Upper lobe of right lung (tissue), 1 donor: ENCODE measurements at places on chromosomes 2 and 18. TPM values are rescaled to one million over a fixed set of nuclear protein-coding genes. Genes with fewer than 3 reads are reported as not detected.

DNA sequence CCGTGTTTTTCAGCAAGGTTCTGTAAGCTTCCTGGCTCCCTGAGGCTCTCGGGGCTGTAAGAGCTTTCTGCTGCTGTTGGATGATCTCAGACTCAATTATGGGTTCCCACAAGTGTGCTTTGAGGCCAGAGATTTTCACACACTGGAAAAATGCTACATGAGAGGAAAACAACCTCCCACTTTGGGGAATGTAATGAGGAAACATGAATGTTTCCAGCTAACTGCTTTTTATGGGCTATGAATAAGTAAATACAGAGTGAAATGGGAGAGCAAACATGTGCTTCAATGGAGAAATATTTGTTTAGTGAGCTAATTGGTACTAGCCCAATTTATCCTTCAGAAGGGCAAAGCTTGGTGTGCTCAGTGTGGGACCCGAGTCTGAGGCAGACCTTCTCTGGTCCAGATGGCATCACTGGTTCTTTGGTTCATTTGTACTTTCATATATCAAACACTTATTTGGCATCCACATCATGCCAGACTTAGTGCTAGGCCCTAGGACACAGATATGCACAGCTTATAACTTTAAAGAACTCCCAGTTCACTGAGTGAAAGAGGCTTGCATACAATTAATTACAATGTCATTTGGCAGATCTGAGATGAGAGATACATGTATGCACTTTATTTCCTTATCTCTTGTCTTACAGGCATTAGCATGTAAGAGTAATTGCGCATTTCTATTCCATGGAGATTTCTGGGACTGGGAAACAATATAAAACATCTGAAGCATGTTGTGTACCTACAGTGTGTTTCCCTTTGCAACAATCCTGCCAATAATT is 248.8 kb downstream of the RDH14 start:
- H3K4me3 ChIP-seq, result peak overlapping the region; percentile 11
- no peak for DNase-seq
- no peaks in the 10 kb centered on the region for H3K27me3 ChIP-seq
- no peaks in the 10 kb centered on the region for H3K4me1 ChIP-seq

DNA sequence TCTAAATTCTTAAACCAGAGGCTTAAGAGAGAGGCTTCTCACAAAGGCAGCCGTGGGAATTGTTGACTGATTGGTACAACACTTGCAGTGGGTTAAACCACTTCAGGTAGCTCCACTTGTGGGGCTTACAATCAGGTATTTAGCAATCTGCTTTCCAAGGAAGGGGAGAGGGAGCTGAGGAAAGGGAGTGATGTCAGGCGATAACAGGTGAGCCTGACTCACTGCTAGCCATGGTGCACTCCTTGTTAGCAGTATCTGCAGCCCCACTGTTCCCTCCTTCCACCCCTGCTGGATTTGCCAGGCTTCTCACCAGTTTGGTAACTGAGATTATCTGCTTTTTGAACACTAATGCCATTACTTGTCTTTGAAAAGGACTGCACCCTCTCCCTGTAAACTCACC is 1056.7 kb upstream of the FANCL start:
- no peaks in the 10 kb centered on the region for H3K27me3 ChIP-seq
- no peaks in the 10 kb centered on the region for H3K4me1 ChIP-seq
- no peak overlapping the region for H3K27ac ChIP-seq
- H3K36me3 ChIP-seq, result no peaks in the 10 kb centered on the region
- no peak for DNase-seq
- H3K4me3 ChIP-seq, result no peak overlapping the region

GRCh38 chr2:150866431-150866830 is 379.0 kb upstream of the RND3 start:
- H3K27me3 ChIP-seq, result no peaks in the 10 kb centered on the region
- DNase-seq, result no peak
- no peak overlapping the region for H3K4me3 ChIP-seq
- no peaks in the 10 kb centered on the region for H3K36me3 ChIP-seq
- H3K27ac ChIP-seq, result no peak overlapping the region

DNA sequence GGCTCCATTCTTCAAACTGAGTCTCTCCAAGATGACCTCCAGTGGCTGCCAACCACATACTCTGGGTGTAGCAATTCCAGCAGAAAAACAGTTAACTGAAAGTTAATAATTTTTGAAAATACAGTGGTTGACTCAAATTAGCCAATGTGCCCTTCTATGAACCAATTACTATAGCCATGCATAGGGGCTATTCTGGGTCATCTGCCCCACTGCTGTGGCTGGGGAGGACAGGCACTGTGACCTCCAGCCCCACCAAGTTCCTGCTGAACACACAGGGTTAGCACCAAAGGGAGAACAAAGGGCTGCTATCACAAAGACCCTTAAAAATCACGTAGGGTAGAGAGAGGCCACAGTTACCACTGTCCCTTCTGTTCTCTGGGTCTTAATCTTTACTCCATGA is 123.0 kb downstream of the IRS1 start:
- no peaks in the 10 kb centered on the region for H3K36me3 ChIP-seq
- H3K4me3 ChIP-seq, result no peak overlapping the region
- peaks cover 8% of the 10 kb centered on the region for H3K4me1 ChIP-seq
- no peaks in the 10 kb centered on the region for H3K27me3 ChIP-seq
- H3K27ac ChIP-seq, result no peak overlapping the region

DNA sequence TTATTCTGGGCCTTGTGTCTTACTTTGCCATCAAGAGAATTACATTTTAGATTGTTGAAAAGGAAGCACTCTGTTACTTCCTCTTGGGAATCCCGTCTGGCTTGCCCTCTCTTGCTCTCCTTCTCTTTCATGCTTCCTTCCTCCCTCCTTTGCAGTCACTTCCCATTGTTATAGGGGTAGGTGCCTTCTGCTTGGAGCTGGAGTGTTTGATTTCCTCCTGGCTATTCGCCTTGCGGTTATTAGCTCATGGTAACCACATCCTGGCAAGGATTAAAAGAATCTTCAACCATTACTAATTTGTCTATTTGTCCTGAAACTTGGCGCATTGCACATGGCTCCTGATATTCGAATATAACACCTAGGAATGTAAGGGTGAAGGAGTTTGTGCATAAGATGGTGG is 115.0 kb downstream of the CERS6 start:
- H3K36me3 ChIP-seq, result no peaks in the 10 kb centered on the region
- no peak overlapping the region for H3K27ac ChIP-seq
- H3K27me3 ChIP-seq, result no peaks in the 10 kb centered on the region
- no peak for DNase-seq

- H3K4me3 ChIP-seq, result no peak overlapping the region
- H3K4me1 ChIP-seq, result no peaks in the 10 kb centered on the region
- H3K27ac ChIP-seq, result no peak overlapping the region
- H3K36me3 ChIP-seq, result no peaks in the 10 kb centered on the region
- H3K27me3 ChIP-seq, result no peaks in the 10 kb centered on the region
Measured at GRCh38 chr2:83595121-83595690, 863.9 kb downstream of the SUCLG1 start.

DNA sequence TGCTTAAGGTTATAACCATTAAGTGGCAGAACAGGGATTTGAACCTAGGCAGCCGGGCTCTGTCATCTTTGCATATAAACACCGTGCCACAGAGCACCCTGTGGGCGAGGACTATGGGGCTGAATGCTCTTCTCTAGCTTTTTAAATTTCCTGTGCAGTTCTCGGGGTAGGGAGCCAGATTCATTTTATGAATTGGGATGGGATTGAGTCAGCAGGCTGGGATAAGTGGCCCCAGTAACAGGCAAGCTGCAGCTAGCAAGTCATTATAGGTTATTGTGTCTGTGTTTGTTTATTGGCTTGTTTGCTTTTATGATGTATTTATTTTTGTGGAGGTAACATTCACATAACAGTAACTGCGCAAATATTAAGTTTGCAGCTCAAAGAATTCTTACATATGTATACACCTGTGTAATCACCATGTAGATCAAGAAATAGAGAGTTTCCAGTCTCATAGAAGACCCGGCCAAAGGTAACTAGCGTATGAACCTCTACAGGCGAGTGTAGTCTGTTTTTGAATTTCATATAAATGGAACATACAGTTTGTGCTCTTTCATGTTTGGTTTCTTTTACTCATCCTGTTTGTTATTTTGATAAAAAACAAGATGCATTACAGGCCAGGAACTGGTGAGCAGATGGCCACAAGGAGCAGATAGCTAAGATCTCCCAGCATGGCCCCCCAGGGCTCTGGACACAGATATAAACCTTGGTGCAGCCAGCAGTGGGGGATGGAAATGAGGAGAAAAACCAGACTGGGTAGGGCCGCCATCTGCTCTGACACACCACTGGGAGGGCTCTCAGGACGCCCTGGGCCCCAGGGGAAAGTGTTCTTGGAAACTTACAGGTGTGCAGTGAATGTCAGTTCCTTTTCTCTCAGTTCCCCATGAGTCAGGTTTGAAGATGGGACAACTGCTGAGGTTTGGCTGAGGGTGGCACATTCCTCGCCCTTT is 49.2 kb upstream of the GPR155 start:
- peaks cover 4% of the 10 kb centered on the region for H3K27me3 ChIP-seq
- DNase-seq, result no peak
- H3K27ac ChIP-seq, result no peak overlapping the region
- no peaks in the 10 kb centered on the region for H3K4me1 ChIP-seq

DNA sequence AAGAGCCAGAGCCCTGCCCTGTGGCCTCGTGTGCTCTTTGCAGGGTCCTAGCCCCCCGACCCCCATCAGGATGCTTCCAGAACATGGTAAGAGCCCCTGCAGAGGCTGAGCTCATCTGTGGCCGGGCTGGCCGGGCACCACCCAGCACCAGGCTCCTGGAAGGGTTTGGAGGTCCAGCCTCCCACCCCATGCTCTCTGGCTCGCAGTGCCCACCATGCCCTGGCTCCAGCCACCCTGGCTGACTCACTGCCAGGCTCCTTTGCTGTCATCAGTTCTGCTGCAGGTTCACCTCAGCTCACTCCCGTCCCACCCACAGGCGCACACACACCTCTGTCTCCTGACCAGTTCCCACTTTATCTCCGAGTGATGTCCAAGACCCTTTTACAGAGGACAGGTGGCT is 37.5 kb downstream of the EIF4E2 start:
- no peak for DNase-seq
- H3K4me3 ChIP-seq, result no peak overlapping the region
- H3K36me3 ChIP-seq, result no peaks in the 10 kb centered on the region

GRCh38 chr18:49846361-49846662 is 33.0 kb upstream of the ACAA2 start:
- no peaks in the 10 kb centered on the region for H3K4me1 ChIP-seq
- no peaks in the 10 kb centered on the region for H3K36me3 ChIP-seq
- no peak overlapping the region for H3K4me3 ChIP-seq
- no peak overlapping the region for H3K27ac ChIP-seq
- H3K27me3 ChIP-seq, result no peaks in the 10 kb centered on the region

DNA sequence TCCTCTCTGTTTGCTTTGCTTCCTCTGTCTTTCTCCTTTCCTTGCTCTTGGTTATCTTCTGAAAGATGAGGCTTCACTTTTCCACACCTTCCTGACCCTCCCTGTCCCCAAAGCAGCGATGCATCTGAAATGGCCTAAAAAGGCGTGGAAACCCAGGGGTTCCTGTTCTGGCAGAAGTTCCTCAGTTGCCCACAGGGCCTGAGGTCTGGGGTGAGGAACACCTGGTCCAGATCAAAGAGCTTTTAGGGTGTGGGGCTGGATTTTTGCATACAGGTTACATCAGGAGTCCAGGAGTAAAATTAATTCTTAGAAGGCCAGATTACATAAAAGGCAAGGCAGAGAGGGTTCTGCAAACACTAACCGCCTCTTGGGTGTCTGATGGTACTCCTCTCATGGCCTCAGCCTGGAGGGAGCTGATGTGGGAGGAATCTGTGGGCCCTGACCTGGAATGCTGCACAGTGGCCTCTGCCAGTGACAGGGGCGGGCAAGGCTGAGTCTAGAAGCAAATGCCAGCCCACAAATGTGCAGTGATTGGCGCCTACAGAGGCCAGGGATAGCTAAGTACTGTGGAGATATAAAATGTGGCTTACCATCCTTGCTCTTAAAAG is 41.8 kb downstream of the INPP4A start:
- H3K4me3 ChIP-seq, result no peak overlapping the region
- no peak for DNase-seq
- no peak overlapping the region for H3K27ac ChIP-seq
- H3K36me3 ChIP-seq, result no peaks in the 10 kb centered on the region
- no peaks in the 10 kb centered on the region for H3K27me3 ChIP-seq
- peaks cover 46% of the 10 kb centered on the region for H3K4me1 ChIP-seq

GRCh38 chr2:144183727-144184126 is 336.2 kb downstream of the ZEB2 start:
- no peak overlapping the region for H3K27ac ChIP-seq
- no peaks in the 10 kb centered on the region for H3K36me3 ChIP-seq
- no peaks in the 10 kb centered on the region for H3K27me3 ChIP-seq
- H3K4me1 ChIP-seq, result no peaks in the 10 kb centered on the region
- no peak overlapping the region for H3K4me3 ChIP-seq
- no peak for DNase-seq

- H3K4me1 ChIP-seq, result no peaks in the 10 kb centered on the region
- no peak for DNase-seq
- no peak overlapping the region for H3K27ac ChIP-seq
- H3K36me3 ChIP-seq, result no peaks in the 10 kb centered on the region
- H3K27me3 ChIP-seq, result no peaks in the 10 kb centered on the region
- H3K4me3 ChIP-seq, result no peak overlapping the region
Measured at GRCh38 chr18:25815659-25816058, 274.8 kb downstream of the SS18 start.

DNA sequence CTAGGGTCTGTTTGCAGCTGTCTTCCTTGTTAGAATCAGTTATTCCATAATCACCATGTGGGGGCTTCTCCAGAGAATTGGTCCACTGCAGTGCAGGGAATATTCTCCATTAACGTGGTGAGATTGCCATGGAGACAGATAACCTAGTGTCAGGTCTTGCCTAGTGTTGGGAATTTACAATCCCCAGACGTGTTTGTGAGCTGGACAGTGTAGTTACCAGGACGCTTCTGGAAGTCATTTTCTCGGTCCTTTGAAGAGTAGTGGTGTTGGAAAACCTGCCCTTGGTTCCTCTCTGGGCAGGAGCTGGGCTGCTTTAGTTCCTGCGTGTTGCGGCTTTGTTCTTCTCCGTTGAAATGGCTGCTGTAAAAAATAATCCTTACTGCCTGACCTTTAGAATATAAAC is 68.8 kb upstream of the LYPD6B start:
- peaks cover 7% of the 10 kb centered on the region for H3K4me1 ChIP-seq
- no peak for DNase-seq
- H3K27me3 ChIP-seq, result no peaks in the 10 kb centered on the region
- H3K27ac ChIP-seq, result no peak overlapping the region
- no peak overlapping the region for H3K4me3 ChIP-seq
- H3K36me3 ChIP-seq, result no peaks in the 10 kb centered on the region

GRCh38 chr18:39491408-39491807 is 1925.8 kb upstream of the CELF4 start:
- no peaks in the 10 kb centered on the region for H3K4me1 ChIP-seq
- H3K4me3 ChIP-seq, result no peak overlapping the region
- DNase-seq, result no peak
- no peak overlapping the region for H3K27ac ChIP-seq
- H3K36me3 ChIP-seq, result no peaks in the 10 kb centered on the region

The TGFBRAP1 gene
- 22.9 TPM for total RNA-seq

The TRIM54 gene
- not detected for total RNA-seq

The MOGAT1 gene
- 2.2 TPM for total RNA-seq

The OTOS gene
- total RNA-seq, result not detected
